ENCODE measurements at places on chromosomes 1 and 21.

DNA sequence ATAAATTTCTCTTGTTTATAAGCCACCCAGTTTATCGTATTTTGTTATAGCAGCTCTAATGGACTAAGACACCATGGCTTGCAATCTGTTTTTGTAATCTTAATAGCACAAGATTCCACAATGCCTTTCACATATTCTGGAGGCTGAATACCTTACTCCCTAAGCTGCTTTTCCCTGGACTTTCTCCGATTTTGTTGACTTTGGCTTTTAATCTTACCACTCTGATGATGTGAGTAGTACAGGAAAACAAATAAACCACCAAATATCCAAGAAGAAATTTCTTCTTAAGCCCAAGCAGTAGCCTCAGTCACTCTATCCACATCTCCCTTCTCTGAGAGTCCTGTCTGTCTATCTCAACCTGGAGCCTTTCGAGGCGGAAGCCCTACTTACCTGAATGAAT lies 838.6 kb downstream of the LTN1 start:
- DNase-seq, result no peak

- DNase-seq, result no peak
These were observed 23.0 kb upstream of the PNRC2 start for GRCh38 chr1:23936481-23937176.

- no peak for DNase-seq
These were observed 52.1 kb upstream of the DIPK1A start for GRCh38 chr1:93013145-93014065.

- DNase-seq, result peak; percentile 87
These were observed 157.2 kb upstream of the KAZN start for GRCh38 chr1:14441302-14441741.

DNA sequence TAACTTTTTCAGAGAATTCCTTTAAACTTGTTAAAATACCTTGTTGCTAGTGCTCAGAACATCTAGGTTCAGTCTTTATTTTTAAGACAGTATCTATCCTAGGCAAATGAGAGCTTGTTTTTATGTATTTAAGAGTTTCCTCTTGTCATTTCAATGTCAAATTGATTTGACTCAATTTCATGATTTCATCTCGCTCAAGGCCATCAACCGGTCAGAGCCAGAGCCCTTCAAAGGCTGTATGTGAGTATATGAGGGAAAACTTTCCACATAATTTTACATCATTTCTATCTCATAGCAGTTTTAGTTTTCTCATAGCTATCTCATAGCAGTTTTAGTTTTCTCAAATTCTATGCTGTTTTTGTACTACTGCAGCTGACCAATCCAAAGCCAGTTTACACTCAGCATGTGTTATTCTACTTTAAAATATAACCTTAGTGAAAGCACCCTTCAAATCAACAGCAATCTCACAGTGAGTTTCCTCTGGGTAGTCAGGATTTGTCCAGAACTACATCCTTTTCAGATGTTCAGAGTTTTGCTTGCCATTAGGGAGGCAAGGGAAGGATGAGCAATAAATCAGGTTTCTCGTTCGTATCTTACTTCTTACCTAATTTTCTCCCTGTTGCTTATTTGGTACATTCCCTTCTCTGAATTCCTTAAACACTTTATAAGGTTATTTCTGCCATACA lies 12.7 kb downstream of the HNRNPU start:
- DNase-seq, result no peak

- DNase-seq, result no peak
These were observed 60.6 kb downstream of the SDCCAG8 start for GRCh38 chr1:243316366-243316989.

- DNase-seq, result no peak
These were observed 25.0 kb downstream of the SLAMF1 start for GRCh38 chr1:160621633-160622413.

DNA sequence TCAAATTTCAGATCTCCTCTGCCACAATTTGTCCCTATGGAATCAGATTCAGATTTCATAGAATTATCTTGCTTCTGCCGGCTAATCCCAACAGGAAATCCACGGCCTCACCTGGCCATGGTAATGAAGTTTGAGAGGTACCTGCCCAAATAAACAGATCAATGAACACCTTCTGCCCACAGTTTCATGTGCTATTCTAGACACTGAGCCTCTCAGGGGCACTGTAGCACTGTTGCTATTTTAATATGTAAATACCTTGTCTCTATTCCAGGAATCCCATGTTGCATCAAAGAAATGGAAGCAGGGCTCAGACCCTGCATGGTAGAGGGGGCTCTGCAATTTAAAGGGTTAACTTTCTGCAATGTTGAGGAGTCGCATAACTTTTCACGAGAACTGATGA lies 593.1 kb downstream of the PTBP2 start:
- DNase-seq, result no peak

GRCh38 chr1:100896481-100896982 lies 642 bp downstream of the SLC30A7 start:
- DNase-seq, result no peak

DNA sequence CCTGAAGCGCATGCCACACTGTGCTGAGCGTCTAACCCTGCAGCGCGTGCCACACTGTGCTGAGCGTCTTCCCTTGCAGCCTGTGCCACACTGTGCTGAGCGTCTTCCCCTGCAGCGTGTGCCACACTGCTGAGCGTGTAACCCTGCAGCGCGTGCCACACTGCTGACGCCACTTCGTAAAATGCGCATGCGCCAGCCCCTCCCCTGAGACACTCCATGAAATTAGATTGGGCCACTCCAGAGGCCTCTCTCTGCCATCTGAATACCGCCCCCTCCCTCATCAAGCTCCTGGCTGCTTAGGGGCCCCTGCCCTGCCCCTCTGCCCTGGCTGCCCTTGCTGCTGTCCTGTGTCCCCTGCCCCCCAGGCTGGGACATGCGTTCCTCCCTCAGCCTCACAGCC lies 84.8 kb downstream of the POFUT2 start:
- DNase-seq, result no peak
